Right lung (tissue), 10 donors: ENCODE measurements at places on chromosomes 6 and 20. TPM values are rescaled to one million over a fixed set of nuclear protein-coding genes. Genes with fewer than 3 reads are reported as not detected.
A peak's percentile ranks its signal among the peaks of the same experiment; 100 is the strongest.

DNA sequence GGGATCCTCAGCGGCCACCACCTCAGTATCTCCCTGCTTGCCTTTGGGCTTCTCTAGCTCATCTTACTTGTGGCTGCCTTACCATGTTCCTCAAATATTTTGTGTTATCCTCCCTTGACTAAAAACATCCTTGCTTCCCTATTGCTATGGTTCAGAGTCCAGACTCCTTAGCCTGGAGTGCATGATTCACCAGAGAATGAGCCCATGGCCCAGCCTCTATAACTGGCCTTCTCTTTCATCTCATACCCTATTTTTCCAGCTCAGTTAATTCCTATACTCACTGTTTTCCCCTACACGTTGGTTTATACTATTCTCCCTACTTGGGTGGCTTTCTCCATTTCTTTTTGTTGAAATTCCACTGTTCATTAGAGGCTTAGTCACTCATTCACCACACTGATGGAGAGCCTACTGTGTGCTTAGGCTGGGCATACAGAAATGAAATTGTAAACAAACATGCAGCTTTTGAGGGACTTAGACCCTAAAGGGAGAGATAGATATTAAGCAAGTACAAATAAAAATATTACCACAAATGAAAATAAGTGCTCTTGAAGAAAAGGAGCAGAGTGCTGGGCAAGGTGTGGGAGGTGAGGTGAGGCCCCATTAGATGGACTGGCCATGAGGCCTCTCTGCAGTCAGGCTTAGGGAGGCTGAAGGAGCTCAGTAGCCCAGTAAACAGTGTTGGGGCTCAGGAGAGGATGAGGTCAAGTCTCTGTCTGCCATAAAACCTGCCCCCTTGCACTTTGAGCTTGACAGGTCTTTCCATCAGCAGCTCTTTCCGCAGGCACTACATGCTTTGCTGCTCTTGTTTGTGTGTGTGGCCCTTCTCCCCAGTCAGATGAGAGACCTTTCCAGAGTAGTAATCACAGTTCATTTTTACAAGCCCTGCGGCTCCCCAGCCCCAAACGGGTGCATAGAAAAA is 109.3 kb downstream of the TCP11 start:
- no peak for DNase-seq

ZNF341 gene
- 3.0 TPM for polyA plus RNA-seq

SYCP2L gene
- 5.2 TPM for polyA plus RNA-seq

GRCh38 chr6:53347921-53348370 is 804 bp downstream of the ELOVL5 start:
- peak; percentile 71 for DNase-seq

- no peak for DNase-seq
These were observed 82.0 kb downstream of the JPH2 start for GRCh38 chr20:44104798-44105517.

RAET1G gene
- 2.0 TPM for polyA plus RNA-seq

OR12D3 gene
- polyA plus RNA-seq: not detected

MCHR2 gene
- polyA plus RNA-seq: not detected

DNA sequence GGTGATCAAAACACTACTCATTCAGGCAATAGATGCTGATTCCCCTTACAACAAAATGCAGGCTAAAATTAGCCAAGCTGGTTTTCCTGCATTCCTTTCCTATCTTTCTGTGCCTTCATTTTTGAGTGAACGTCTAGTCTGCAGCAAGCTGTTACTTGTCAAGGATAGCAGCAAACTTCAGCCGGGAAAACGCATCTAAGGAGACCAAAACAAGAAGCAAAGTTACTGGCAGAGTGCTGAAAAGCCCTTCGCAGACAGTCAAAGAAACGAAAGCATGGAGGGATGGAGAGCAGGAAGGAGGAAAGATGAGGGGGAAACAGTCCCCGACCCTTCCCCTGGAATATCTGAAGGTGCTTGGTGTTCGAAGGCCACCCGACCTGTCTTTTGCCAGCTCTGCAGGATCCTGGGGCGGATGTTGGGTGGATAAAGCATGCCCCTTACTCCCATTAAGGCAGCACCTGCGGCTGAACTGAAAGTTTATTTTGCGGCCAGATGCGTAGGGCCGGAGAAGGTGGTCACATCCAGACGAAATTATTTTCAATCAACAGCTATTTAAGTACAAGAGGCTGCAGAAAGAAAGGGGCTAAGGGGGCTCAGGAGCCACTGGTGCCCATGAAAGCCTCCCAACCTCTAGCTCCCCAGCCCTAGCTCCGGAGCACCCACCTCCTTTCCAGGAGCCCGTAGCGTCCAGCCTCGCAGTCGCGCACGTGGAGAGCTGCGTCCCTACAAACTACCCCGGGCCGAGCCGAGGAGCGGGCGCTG is 538 bp downstream of the FERMT1 start:
- peak; percentile 16 for DNase-seq

ADAM33 gene
- 10.8 TPM for polyA plus RNA-seq

DNA sequence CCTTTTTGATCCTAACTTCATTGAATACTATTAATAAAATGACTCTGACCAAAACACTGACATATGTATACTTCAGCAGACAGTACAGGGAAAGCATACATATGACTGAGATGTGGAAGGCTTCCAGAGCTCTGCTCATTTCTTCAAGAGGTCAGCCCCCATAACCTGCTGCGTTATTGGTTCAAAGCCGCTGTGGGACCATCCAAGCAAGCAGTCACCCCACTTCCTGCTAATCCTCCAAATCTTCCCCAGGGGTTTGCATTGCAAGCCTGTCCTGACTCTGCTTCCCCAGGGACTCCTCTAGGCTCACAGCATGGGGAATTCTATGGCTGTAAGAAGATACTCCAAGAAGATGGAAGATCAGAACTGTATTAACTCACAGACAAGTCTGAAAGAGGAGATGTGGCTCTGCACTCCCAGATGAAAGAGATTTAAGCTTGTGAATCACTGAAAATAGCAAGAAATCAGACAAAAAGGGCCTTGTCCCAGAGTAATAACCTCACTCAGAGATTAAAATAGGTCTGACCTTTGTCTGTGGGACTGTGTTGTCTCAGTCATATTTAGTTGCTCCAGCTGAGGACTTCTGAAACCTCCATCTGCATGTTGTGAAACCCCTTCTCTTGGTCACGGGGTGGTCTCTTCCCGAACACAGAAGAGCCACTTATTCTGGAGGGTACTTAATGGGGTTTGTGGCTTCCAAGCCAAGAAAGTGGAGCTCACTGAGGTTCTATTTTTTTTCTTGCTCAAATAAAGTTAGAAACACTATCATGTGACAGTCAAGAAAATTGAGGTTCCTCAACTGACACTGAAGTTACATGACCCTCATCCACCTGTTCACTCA is 101.5 kb upstream of the MARCKS start:
- DNase-seq: no peak

- peak; percentile 51 for DNase-seq
These were observed 161.6 kb upstream of the TNFAIP3 start for GRCh38 chr6:137705160-137706082.

DNA sequence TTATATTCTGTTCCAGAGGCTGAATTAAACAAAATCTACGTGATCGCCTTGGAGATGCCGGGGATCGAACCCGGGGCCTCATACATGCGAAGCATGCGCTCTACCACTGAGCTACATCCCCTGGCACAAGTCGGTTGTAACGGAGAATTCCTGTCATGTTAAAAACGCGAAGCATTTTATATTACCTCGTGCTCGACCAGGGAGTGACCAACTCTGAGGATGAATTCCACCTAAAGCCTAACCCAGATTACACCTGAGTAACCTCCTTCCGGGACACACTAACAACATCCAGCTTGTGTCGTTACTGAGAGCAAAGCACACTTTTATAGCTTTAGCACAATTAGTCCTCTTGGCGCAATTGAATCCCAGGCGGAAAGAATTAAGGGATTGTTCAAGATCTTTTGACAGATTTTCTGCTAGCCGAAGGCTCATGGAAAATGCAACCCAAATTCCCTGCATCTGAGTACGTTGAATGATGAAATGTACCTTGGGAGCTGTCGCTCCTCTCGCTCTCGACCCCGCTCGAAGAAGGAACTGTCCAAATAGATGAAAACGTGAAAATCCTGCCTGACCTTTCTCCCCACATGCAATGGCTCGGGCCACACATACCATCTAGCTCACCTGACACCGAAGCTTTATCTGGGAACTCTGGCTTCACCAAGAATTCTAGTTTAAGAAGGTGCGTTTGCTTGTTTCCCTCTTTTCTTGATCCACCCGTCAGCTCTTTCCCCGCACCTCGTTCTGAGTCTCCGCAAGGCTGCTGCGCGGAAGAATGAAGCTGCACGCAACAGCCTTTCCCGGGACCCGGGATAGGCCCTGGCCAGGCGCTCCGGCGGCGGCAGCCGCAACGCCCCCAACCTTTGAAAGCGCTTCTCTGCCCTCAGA is 148.3 kb downstream of the GPX5 start:
- DNase-seq: peak; percentile 75

- DNase-seq: no peak
These were observed 48.3 kb downstream of the EFCAB8 start for GRCh38 chr20:32906871-32907495.

GRCh38 chr6:170274713-170275560 is 15.9 kb downstream of the DLL1 start:
- DNase-seq: no peak

- DNase-seq: no peak
These were observed 657.7 kb upstream of the CITED2 start for GRCh38 chr6:140032189-140032588.

DNA sequence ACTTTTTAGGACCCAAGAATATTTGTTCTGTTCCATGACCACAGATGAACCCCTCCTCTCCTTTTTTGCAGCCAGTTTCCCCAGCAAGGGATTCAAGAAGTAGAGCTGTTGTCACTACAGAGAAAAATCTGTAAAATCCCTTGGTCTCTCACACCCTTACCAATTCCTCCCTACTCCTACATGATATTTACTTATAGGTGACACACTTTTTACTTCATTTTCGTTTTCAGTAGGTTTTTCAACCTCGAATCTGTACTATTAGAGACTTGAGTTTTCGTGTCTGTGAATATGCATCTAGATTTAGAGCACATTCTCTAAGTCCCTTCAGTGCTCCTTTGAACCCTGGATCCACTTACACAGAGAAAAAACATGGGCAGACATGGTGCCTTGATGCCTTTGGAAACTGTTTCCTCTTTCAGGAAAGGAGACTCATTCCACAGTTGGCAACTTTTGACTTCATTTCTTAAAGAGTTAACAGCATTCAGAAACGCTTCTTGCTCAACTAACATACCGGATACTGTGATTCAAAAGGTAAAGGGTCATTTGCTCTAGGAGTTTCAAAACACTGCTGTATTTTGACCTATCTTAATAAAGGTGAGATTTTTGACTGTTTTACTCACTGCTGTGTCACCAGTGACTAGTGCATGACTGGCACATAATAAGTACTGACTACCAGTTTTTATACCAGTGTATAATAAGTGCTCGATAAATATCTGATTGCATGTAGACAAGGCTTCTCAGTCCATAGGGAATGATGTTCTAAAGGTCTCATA is 50.6 kb downstream of the LAMA4 start:
- DNase-seq: no peak

DNA sequence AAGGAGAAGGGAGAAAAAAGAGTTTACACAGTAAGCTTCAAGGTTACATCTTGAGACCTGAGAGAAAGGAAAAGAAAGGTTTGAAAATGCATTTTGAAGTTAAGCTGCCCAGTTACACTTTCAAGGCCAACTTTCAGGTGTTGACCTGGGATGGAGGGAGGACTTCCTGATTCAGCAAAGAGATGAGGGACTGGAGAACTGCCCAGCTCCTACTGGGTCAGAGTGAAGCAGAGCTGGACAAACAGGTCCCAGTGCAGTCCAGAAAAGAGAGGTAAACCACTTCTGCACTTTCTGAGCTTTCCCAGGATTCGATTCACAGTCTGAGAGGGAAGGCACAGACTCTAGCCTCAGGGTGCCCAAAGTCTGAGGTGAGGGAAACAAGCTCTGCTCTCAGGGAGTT is 6.0 kb upstream of the TJAP1 start:
- no peak for DNase-seq

PNLDC1 gene
- 0.34 TPM for polyA plus RNA-seq

FAM83D gene
- polyA plus RNA-seq: 16.2 TPM

DNA sequence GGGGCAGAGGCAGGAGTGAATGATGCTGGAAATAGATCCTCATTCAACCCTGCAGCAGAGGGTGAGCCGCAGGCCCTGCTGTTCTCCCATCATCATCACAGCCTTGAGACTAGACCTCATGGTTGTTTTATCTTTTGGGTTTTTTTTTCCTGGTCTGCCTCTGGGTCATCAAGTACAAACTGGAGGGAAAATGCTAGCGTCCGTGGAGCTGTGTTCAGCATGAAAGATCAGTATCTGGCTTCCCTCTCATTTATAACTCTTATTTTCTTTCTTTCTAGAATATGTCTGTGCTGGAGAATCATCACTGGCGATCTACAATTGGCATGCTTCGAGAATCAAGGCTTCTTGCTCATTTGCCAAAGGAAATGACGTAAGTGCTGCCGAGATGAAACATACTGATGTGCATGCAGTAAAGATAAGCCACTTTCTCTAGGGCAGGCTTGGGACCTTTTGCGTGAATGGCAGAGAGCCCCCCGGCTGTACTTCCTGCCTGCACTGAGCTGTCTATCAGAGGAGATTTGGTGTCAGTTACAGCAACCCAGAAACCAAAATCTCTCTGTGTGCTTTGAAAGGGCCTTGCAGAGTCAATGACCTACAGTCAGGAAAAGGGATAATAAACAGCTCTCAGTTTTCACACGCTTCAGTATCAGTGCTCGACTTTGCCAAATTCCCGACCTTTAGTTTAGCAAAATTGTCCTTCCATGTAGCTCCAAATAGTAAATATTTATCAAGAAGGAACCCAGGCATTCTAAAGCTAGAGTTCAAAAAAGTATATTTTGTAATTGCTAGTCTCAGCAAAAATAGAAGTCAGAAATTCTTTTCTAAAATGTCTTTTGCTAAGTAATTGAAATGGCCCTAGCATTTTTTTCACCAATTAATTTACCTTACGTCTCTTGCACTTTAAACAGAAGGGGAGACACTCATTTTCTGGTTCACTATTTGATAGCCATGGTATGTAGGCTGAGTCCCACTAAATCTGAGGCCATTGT is 76.3 kb downstream of the MTFR2 start:
- DNase-seq: peak; percentile 91

GRCh38 chr20:35833241-35833640 is 61.4 kb downstream of the PHF20 start:
- DNase-seq: no peak

DNA sequence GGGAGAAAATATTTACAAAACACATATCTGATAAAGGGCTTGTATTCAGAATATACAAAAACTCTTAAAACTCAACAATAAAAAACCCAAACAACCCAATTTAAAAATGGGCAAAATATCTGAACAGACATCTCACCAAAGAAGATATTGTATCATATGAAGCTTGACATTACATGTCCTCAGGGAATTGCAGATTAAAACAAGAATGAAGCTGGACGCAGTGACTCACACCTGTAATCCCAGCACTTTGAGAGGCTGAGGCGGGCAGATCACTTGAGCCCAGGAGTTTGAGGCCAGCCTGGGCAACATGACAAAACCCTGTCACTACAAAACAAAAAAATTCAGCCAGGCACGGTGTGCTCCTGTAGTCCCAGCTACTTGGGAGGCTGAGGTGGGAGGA is 135.4 kb upstream of the AKIRIN2 start:
- DNase-seq: no peak

MOXD1 gene
- polyA plus RNA-seq: 73.2 TPM
